ENCODE measurements at places on chromosomes 2 and 18.

DNA sequence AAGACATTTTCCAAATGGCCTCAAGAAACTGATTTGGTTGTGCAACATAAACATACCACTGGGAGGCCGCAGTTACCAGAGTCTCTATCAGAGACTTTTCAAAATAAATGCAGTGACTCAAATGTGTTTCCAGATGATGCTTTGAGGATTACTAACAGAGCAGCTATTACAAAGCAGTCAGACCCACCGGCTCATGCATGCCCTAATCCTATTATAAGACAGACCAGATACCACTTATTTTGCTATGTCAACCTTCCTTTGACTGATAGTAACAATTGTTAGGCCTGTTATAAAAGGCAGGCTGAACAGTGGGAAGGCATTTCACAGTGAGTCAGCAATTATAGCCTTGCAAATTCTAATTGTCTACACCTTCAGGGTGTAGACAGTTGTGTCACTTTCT, 217.7 kb downstream of the LRRTM1 start:
- no peak for DNase-seq

- no peak for DNase-seq
Observed at GRCh38 chr2:195813421-195813820, 156.4 kb downstream of the SLC39A10 start.

DNA sequence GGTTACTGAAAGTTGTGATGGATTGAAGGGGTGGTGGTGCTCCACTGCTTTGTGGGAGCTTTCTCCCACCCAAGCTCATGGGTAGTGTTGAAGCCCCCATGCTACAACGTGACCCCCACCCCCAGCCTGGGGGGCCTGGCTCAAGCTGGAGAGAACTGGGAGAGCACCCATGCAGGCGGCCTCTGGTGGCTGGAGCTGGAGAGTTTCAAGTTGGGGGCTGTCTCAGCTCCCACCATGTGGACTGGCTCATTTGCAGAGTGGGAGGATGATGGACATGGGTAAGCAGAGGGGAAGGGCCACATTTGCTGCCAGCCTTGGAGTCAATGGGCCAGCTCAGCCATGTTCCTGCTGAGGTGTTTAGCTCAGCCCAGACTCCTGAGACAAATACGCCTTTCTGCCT, 62.8 kb downstream of the INPP4A start:
- DNase-seq: no peak

GRCh38 chr2:124668161-124668560, 643.1 kb downstream of the CNTNAP5 start:
- DNase-seq: no peak

DNA sequence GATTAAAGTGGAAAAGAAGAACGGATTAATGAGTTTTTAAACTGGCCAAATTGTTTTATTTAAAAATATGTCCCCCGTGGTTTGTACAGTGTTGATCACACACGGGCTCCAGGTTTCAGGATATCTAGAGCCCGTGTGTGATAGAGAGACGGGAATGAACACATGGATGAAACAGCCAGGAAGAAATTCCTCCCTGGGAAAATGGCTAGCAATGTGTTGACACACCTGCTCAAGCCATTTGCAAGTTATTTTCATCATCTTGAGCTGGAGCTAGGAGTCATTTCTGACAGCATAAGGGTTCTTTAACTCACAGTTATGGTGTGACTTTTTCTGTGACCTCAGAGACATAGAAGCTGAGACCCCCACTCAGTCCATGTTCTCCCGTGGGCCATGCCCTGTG, 81.6 kb downstream of the LRRFIP1 start:
- no peak for DNase-seq

DNA sequence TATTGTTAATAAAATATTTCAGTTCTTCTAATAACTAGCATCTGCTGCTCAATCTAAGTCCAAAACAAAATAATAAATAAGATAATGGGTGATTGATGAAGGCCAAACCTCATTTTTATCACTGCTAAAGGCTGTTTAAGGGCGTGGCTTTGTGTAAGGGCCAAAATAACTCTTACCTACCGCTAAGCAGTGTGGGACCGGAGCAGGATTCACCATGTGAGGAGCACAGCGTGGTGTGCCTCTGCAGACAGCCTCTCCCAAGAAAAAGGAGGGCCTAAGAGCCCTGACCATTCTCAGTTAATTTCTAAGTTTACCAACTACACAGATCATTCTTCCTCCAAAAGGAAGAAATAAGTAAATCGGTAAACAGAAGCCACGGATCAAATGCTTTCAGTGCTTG, 353.7 kb downstream of the ARL6IP6 start:
- no peak for DNase-seq

GRCh38 chr2:221514305-221515040, 57.6 kb downstream of the EPHA4 start:
- DNase-seq: no peak

GRCh38 chr2:32008805-32009515, 1.8 kb downstream of the MEMO1 start:
- DNase-seq: peak; percentile 45

DNA sequence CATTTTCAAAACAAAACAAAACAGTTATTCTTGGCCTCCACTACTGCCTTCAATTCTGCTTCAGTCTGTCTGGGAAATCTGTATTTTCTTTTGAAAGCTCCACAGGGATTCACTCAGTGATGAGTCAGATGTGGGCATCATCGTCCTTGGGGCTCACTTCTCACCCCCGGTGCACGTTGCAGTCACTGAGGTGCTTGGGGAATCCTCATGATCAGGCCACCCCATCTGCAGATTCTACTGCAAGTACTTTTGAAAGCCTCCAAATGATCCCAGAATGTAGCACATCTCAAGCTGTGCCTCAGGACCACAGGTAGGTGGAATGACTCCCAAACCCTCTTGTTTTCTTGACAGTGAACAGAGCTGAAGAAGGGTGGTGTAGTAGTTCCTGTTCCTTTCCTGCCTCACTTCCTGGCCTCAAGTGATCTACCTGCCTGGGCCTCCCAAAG, 34.3 kb downstream of the LPIN2 start:
- DNase-seq: no peak

DNA sequence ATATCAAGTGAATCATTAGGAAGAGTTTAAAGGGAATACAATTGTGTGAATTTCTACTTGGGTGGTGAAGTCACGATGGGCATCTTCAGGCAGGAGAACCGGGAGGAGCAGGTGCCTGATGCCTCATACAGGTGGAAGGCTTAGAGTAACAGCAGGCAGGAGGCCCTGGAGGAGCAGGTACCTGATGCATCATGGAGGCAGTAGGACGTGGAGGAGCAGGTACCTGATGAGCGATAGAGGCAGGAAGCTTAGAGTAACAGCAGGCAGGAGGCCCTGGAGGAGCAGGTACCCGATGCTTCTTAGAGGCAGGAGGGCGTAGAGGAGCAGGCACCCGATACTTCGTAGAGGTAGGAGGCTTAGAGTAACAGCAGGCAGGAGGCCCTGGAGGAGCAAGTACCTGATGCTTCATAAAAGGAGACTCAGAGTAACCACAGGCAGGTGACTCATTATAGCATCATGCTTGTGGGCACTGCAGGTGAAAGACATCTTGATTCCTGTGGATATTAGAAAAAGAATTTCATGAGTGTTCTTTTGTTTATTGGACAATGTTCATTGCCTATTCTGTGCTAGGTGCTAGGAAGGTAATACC, 133.9 kb downstream of the ATP9B start:
- no peak for DNase-seq

DNA sequence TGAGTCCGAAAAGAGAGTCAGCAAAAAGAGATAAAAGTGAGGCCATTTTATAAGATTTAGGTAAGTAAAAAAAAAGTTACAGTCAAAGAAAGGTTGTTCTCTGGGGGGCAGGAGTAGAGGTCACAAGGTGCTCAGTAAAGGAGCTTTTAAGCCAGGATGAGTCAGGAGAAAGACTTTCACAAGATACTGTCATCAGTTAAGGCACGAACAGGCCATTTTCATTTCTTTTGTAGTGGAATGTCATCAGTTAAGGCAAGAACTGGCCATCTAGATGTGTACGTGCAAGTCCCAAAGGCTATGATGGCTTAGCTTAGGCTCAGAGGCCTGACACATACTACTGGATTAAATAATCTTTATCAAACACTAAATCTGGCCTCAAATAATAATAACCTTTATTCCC, 1207.3 kb upstream of the FAM98A start:
- DNase-seq: no peak

GRCh38 chr18:41378598-41378997, 576.4 kb upstream of the PIK3C3 start:
- no peak for DNase-seq

GRCh38 chr2:69549421-69549820, 94.1 kb downstream of the AAK1 start:
- no peak for DNase-seq

- peak; percentile 73 for DNase-seq
Observed at GRCh38 chr2:95389245-95390119, 13.0 kb upstream of the FAHD2A start.

GRCh38 chr2:226782092-226782713, 17.4 kb downstream of the IRS1 start:
- DNase-seq: no peak

- peak; percentile 11 for DNase-seq
Observed at GRCh38 chr18:55694291-55694690, 106.3 kb upstream of the TCF4 start.

- peak; percentile 13 for DNase-seq
Observed at GRCh38 chr2:197210430-197210829, 100.2 kb downstream of the ANKRD44 start.

GRCh38 chr2:95342556-95343320, 45.6 kb downstream of the KCNIP3 start:
- no peak for DNase-seq

DNA sequence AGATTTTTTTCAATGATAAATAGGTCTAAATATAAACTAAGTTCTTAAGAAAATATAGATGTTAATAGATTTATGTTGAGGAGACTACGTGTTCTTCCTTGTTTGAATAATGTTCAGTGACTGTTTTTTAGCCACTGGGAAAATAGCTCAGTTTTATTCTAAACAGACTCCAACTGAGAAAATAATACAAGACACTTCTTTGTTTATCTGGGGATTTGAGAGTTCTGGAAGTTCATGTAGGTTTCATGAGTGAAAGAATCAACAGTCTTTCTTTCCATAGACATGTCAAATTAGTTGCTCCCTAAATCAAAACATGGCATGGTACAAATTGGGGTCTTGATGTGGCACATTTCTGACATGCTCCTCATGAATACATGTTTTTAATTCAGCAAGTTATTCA, 177.7 kb downstream of the MREG start:
- no peak for DNase-seq

DNA sequence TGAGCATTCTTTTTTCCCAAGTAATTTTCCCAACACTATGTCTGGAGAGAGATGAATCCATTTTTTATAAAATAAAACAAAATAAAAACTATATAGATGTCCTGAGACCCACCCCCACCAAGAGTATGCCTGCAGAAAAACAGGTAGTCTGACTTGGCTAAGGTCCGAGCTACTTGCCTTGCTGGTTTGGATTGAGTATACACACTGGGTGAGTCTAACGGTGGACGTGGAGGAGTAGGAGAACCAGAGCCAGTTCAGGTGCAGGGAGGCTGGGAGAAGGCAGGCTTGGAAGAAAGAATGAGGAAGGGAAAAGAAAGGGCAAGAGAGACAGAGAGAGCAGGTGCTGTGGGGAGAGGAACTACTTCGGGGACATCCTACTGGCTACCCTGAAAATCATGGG, 21.3 kb upstream of the AFTPH start:
- DNase-seq: no peak

- no peak for DNase-seq
Observed at GRCh38 chr2:10009271-10009810, 34.0 kb upstream of the KLF11 start.

GRCh38 chr18:5972298-5972697, 77.0 kb upstream of the TMEM200C start:
- no peak for DNase-seq

DNA sequence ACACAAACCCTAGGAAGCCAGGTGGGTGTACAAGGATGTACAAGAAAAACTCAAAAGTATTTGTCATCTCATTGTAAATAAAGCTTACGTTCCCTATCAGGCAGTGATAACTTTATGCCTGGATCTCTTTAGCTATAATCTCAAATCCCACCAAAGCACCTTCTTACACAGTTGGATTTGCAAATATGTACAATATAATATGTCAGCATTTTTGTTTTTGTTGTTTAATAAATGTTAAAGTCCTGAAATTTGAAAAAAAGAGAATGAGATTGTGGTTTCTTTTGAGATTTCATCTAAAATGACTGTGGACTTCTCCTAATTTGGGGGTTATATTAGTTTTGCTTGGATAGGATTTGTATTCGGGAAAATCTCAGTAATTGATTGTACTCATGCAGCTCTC, 81.9 kb downstream of the LRRTM1 start:
- DNase-seq: no peak

- DNase-seq: no peak
Observed at GRCh38 chr2:37904993-37905392, 20.1 kb upstream of the RMDN2 start.

DNA sequence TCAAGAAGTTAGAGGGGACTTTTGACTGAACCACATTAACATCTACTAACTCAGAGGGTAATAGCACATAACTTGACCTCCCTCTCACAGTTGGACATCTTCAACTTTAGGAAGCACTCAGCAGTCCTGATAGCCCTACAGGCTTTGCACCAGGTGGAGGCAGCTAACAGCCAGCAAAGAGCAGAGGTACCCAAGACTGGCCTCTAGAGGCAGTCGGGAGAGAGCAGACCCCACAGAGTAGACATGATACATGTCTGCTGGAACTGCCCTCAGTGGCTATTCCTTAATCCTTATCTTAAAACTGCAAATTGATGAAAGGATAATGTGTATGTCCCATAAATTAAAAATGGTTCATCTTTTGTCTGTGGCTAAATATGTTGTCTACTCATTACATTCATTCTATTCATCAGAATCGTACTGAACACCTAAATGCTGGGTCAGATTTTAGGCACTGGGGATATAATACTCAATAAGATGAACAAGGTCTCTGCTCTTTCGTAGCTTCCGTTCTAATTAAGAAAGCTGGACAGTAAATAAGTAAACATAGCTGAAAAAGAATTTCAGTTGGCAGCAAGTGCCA, 49.8 kb downstream of the CAB39 start:
- peak; percentile 56 for DNase-seq

DNA sequence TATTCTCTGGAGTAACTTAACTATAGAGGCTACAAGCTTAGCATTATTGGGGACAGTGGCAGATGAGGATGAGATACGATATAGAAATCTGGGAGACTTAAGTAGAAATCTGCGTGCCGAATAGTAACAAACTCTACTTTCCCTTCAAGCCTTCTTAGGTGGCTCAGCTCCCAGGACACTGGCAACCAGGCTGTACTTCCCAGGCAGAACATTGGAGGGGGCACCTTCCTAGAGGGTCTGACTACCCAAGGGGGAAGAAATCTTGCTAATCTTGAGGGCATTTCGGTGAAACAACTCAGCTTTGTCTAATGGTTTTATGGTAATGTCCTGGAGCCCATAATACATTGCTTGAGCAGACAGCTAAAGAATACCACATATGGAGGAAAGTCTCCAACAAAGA, 126.2 kb upstream of the DTNA start:
- DNase-seq: no peak

- no peak for DNase-seq
Observed at GRCh38 chr2:196344397-196344796, 173.0 kb upstream of the STK17B start.

DNA sequence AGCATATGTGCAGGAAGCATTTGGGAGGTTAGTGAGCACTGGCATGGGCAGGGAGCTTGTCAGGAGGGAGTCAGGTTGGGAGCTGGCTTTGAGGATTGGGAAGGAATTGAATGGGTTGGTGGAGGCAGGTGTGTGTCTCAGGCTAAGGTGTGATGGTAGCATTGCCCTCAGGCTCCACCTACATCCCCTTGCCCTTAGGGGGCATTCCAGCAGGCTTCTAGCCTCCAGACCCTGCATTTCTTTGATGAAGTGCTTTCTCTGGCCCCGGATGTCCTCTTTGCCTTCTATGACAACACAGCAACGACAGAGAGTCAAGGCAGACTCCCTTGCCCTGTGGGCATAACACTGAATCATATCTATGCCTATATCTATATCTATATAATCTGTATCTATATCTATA, 13.5 kb downstream of the RHBDD1 start:
- no peak for DNase-seq

Data from KBM-7 (cell line).